ENCODE measurements at places on chromosomes 1 and 21. TPM values are rescaled to one million over a fixed set of nuclear protein-coding genes. Genes with fewer than 3 reads are reported as not detected.

ZBTB21 gene
- total RNA-seq = 9.8 TPM

LZIC gene
- total RNA-seq = 25.5 TPM

PAFAH2 gene
- total RNA-seq = 5.6 TPM

TSHB gene
- not detected for total RNA-seq

RASSF5 gene
- 0.33 TPM for total RNA-seq
